ENCODE measurements at places on chromosomes 16 and 17. TPM values are rescaled to one million over a fixed set of nuclear protein-coding genes. Genes with fewer than 3 reads are reported as not detected.

HOXB9 gene
- 7.1 TPM for total RNA-seq

PPL gene
- 4.9 TPM for total RNA-seq

KIF2B gene
- total RNA-seq = not detected

ACAP1 gene
- total RNA-seq = 2.4 TPM

KRTAP16-1 gene
- total RNA-seq = not detected

SAMD14 gene
- 0.25 TPM for total RNA-seq

CKLF gene
- 66.4 TPM for total RNA-seq

DUSP3 gene
- 59.8 TPM for total RNA-seq

ATP2C2 gene
- total RNA-seq = 0.22 TPM

C16orf92 gene
- total RNA-seq = not detected

SLC6A4 gene
- not detected for total RNA-seq

PITPNM3 gene
- 2.3 TPM for total RNA-seq

CCL8 gene
- total RNA-seq = not detected

CCDC78 gene
- 3.4 TPM for total RNA-seq

OTOA gene
- 0.06 TPM for total RNA-seq

TRAPPC1 gene
- 339 TPM for total RNA-seq

ACACA gene
- total RNA-seq = 45.8 TPM

DCUN1D3 gene
- total RNA-seq = 8.9 TPM

CNTD1 gene
- total RNA-seq = 0.03 TPM

ZACN gene
- 0.17 TPM for total RNA-seq

TMC5 gene
- total RNA-seq = 6.8 TPM

CACNA1G gene
- 4.0 TPM for total RNA-seq

CFAP119 gene
- total RNA-seq = 8.2 TPM

GPR139 gene
- total RNA-seq = not detected

FNDC8 gene
- 0.07 TPM for total RNA-seq

CDYL2 gene
- total RNA-seq = 0.34 TPM

C16orf54 gene
- total RNA-seq = not detected

SOST gene
- total RNA-seq = 0.03 TPM

CWC25 gene
- total RNA-seq = 20.3 TPM

ZFPM1 gene
- total RNA-seq = 6.7 TPM

ABCC3 gene
- 112 TPM for total RNA-seq

DLX4 gene
- total RNA-seq = 1.9 TPM

CHRNE gene
- total RNA-seq = 0.11 TPM

SPNS3 gene
- 0.03 TPM for total RNA-seq

ARHGAP23 gene
- total RNA-seq = 65.4 TPM

C17orf78 gene
- total RNA-seq = not detected

DERL2 gene
- 112 TPM for total RNA-seq

ARHGDIG gene
- 3.1 TPM for total RNA-seq

KRT33A gene
- not detected for total RNA-seq

KRTAP2-2 gene
- total RNA-seq = not detected

DPEP3 gene
- not detected for total RNA-seq

GNG13 gene
- total RNA-seq = not detected
